ENCODE measurements at places on chromosomes 3 and 15. TPM values are rescaled to one million over a fixed set of nuclear protein-coding genes. Genes with fewer than 3 reads are reported as not detected.

DNA sequence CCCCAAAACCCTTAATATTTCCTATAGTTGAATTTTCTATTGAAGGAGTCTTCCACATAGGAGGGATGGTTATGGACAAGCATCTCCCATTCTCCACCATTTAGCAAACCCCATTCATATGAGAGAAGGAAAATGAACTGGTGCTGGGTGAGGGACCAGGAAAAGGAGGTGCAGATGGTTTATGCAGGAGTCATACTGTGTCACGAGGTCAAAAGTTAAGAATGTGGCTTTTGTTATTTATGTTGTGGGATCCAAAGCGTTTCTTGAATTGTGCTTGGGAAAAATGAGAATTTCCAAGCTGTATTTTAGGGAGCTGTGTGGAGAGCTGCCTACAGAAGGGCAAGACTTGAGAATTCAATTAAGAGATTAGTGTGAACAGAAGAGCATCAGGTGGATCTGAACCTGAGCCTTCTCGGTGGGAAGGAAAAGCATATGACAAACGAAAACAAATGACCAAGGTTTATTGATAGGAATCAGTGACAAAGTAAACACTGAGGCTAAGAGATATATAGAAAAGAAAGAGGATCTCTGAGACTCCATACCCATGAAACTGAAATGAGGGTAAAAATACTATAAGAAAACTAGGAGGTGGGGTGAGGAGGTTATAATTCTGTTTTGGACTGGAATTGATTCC lies 473.3 kb upstream of the NR2F2 start:
- DNase-seq, result no peak

DNA sequence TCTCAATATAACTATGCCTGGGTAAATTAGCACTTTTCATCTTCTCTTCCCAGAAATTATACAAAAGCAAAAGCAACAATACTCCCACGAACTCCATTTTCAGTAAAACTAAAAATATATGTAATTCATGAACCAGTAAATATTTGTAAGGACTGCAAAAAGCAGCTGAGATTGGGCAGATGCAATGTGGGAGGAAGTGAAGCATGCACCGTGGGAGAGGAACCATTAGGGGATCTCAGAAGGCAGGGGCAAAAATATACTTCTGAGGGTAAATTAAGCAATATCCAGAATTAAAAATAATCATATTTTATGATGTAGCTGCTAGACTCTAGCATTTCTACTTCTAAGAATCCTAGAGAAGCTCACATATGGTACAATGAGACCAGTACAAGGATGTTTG lies 20.2 kb downstream of the CFAP91 start:
- DNase-seq, result no peak

DNA sequence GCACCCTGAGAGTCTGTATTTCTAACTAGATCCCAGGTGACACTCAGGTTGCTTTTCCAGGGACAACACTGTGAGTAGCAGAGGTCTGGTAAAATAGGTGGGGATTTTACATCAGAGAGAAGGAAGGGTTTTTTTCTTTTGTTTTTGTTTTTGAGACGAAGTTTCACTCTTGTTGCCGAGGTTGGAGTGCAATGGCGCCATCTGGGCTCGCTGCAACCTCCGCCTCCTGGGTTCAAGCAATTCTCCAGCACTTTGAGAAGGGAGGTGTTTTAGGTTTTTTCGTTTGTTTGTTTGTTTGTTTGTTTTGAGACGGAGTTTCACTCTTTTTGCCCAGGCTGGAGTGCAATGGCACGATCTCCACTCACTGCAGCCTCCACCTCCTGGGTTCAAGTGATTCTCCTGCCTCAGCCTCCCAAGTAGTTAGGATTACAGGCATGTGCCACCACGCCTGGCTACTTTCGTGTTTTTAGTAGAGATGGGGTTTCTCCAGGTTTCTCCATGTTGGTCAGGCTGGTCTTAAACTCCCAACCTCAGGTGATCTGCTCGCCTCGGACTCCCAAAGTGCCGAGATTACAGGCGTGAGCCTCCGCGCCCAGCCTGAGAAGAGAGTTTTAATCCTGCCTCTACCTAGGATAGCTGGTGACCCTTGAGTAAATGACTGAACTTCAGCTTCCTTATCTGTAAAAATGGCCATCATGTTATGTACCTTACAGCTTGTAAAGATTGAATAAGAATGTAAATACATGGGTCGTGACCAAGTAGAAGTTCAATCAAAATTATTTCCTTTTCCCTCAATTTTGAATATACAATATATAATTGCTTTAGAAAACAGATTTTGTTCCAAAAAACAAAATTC lies 95.9 kb upstream of the FNDC3B start:
- DNase-seq, result no peak

- DNase-seq, result no peak
Observed at GRCh38 chr3:33425453-33425852, 14.8 kb downstream of the UBP1 start.

- DNase-seq, result no peak
Observed at GRCh38 chr3:70360979-70361760, 48.7 kb upstream of the MDFIC2 start.

DNA sequence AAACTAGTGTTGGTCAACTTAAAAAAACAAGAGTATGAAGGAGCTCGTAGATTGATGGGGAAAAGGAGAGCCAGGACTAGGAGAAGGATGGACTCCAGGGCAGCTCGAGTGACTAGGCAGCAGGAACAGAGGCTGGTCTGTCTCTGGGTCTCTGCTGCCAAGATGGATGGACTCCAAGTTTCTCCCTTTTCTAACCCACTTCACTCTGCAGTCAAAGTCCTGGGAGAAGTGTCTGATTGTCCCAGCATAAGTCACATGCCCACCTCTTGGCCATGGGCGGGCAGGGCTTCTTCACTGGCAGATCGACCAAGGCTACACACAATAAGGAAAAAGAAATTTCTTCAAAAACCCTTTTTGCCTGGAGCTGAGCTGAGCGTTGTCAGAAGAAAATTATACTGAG lies 9.2 kb upstream of the EPB42 start:
- no peak for DNase-seq

DNA sequence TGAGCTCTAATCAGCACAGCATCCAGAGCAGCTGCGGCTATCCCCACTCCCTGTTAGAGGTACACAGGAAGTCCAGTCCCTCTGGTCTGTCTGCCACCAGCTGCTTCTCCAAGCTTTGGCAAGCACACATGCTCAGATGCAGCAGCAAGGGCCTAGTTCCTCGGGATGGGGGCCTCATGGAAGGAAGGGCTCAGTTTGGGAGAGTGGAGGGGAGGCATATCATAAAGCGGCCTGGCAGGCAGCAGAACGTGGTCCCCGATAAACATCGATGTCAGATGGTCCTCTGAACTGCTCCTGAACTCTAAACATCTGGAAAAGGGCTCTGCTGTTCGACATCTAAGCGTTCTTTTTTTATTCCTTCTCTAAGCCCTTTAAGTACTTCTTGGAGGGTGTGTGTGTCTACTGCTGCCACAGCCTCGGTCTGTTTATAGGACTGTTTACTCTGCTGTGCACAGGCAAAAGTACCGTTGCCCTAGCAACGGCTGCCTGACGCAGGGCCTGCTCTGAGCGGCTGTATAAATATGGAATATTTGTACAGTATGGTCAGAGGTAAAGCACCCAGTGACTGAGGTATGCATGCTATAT lies 74.6 kb downstream of the PRICKLE2 start:
- DNase-seq, result no peak

GRCh38 chr15:100842756-100843730 lies 36.6 kb upstream of the ALDH1A3 start:
- peak; percentile 3 for DNase-seq

DNA sequence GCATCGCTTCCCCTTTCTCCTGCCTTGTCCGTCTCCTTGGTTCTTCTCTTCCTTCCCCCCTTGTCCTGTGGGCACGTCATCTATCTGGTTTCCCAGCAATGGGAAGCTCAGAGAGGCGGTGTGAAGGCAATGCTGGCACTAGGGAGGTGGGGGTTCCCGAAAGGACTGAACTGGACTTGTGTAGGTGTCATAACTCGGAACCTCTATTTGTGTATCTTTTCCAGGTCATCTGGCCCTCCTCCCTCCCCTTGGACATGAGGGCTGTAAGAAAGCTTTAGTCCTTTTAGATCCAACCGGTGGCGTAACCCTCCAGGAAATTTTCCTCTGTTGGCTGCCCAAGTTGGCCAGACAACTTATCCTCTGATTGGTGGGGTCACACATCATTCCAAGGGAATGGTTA lies 231.5 kb upstream of the TLE3 start:
- DNase-seq, result no peak

- DNase-seq, result no peak
Observed at GRCh38 chr15:67968564-67968963, 85.6 kb upstream of the PIAS1 start.

DNA sequence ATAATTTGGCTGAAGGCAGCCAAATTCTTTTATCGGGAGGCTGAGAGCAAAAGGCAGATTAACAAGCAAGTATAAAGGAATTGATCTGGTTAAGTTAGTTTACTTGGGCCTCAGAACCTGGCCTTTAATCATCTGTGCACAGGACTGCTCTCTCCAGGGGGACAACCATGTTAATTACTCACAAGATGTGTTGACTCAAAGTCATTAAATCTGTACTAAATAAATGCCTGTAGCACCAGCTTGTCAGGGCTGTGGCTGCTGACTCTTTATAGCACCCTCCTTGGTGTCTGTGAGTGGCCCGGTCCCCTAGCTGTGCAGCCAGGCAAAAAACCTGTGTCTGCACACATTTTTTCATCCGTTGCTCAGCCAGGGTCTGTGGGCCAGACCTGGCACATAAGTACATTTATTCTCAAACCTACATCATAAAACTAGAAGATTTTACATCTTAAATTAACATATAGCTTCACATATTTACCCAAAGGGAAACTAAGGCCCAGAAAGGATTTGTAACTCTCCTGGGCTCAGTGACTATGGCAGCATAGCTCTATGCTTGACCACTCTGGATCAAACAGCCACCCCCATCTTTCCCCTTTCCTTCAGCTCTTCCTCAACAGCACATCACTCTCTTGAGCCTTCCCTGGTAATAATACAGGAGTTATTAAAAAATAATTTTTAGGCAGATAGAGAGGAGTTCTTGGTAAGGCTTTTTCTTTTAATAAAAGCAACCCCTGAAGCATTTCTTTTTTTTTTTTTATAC lies 51.4 kb downstream of the NCEH1 start:
- DNase-seq, result no peak

DNA sequence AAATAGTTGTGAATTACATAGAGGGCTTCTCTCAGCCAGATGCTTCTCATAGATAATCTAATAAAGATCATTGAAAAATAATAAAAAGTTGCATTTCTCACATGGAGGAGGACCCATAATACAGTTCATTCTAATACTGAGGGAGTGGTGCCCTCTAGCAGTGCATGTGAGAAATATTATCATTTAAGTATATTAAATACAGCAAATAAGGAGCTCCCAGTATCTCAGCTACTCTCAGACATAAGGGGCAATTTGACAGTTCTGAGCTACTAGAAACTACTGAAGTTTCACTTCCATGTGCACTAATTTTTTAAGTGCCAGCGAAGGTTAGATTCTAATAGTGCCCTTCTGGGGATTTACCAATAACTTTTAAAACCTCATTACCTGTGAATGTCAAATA lies 188.3 kb downstream of the IL5RA start:
- DNase-seq, result no peak

The GNAT1 gene
- total RNA-seq, result under 0.01 TPM

The ETFA gene
- total RNA-seq, result 189 TPM

The EOMES gene
- total RNA-seq, result not detected

The C3orf80 gene
- total RNA-seq, result 0.04 TPM

The GPX1 gene
- 509 TPM for total RNA-seq

The DOCK3 gene
- total RNA-seq, result 0.04 TPM

The PIF1 gene
- total RNA-seq, result 14.7 TPM

The GOLGA8Q gene
- 0.59 TPM for total RNA-seq

The LRRN1 gene
- total RNA-seq, result not detected

The KBTBD13 gene
- not detected for total RNA-seq

The PLA2G4E gene
- not detected for total RNA-seq
